ENCODE measurements at places on chromosomes 16 and 17.

DNA sequence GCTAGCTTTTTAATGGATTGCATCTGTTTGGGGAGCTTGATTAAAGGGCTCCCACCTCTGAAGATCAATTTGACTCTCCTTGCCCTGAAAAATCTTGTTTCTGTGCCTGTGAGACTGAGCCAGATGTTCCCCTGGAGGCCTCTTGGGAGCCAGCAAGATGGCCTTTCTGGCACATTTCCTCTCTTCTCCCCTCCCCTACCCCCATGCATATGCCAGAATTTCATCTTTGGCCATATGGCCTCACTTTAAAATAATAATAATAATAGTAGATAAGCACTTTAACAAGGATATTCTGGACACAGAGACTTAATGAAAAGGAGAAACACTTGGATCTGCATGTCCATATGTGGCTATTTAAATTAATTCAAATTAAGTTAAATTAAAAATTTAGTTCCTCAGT, 144.1 kb upstream of the CES5A start:
- DNase-seq = no peak

DNA sequence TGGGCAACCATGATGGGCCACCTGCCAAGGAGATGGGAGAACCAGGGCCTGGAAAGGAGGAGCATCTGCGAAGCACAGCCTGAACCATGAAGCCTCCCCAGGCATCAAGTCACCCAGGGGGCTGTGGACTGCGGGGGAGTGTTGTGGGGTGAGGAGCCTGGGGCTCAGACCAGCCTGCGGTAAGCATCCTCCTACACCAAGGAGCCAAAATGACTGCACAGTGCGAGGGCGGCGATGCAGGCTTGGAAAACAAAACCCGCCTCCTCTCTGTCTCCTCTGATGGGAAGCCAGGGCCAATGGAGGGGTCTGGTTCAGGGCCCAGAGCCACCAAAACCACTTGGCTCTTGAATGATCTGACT, 18.1 kb upstream of the MAF start:
- no peak for DNase-seq

DNA sequence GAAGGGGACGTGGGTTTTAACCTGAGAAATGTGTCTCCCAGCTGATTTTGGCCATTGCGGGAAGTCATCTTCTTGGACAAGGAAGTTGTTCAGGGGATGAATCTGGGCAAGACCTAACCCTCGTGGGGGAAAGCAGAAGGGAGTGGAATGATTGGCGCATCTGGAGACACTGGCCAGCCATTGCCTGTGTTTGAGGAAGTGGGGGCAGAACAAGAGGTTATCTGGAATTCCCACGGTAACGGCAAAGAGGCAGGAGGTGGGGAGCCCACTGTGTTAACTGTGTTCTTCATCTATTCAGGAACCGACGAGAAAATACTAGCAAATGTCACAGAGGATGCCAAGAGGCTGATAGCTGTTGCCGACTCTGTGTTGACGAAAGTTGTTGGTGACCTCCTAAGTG, 66.9 kb downstream of the RNF213 start:
- no peak for DNase-seq

DNA sequence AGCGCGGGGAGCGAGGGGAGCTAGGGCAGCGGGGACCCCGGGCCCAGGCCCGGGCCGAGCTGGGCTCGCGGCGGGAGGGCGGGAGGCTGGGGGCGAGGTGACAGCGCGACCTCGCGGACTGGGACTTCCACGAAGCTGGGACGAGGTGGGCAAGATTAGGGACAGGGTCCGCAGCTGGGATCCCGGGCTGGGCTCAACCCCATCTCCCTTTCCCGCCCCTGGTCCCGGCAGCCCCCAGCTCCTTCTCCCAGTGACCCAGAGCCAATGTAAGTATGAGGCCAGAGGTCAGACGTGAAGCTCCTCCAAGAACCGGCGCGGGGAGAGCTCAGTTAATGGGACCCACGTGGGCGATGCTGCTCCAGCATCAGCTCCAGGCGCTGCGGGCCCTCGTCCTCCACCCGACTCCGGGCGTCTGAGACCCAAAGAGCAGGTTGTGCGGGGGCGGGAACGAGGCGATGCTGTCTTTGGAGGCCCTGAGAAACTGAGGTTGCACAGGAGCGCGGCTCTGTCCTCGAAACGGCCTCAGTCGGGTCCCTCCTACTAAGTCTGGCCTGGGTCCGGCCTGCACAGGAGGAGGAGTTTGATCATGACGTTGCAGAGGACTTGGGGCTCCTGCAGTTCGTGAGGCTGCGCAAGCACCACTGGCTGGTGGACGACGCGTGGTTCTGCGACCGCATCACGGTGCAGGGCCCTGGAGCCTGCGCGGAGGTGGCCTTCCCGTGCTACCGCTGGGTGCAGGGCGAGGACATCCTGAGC, 585 bp downstream of the ALOX12 start:
- DNase-seq = no peak

DNA sequence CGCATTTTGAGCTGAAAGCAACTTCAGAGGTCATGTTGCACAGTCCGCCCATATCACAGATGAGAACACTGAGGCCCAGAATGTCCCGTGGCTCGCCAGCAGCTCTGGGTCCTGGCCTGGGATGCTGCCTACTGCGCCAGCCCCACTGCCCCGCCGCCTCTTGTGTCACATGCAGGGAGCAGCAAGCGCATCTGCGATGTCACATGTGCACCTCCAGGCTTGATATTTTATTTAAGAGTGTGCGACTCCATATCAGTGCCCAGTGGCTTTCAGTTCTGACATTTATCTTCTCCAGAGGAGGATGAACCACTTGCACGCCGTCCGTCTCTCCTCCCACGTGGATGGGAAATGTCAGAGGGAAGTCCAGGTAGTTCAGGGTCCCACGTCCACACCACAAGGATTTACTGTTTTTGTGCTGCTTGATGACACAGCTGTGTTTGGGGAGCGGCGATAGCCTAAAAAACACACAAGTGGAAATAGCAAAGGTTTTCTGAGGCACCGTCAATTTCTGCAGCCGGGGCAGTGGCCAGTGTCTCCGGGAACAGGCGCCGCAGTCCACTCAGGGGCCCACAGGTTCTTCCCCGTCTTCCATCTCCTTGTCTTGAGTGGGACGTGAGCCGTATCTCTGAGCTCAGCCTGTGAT, 7.0 kb upstream of the RBFOX3 start:
- DNase-seq = no peak

DNA sequence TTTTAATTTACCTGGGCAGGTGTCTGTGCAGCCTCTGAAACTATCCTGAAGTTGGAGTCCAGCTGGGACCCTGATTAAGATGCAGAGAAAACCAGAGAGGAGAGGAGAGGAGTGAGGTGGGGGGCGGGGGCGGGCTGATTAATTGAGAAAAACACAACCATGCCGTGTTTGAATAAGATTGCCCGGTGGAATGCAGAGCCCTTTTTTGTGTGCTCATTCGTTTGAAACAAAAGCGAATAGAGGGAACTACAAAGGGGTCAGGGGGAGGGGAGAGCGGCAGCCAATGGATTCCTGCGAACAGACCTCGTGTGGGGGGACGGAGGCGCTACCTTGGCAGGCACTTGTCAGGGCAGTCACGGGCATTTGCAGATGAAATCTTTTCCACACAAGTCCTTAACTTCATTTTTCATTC, 355.8 kb downstream of the SOX9 start:
- DNase-seq = no peak

- DNase-seq = no peak
Observed at GRCh38 chr17:2075336-2076086, 20.6 kb downstream of the HIC1 start.

DNA sequence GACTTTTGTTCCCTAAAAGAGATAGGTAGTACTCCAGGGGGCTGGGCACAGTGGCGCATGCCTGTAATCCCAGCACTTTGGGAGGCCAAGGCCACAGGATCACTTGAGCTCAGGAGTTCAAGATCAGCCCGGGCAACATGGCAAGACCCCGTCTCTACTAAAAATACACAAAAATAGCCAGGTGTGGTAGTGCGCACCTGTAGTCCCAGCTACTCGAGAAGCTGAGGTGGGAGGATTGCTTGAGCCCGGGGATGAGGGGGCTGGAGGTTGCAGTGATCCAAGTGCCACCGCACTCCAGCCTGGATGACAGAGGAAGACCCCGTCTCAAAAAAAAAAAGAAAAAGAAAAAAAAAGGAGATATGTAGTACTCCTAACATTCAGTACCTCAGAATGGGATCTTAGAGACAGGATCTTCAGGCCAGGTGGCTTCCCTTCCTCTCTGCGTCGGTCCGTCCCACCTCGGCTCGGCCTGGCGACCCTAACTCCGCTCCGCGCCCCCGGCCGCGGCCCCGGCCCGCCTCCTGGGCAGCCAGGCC, 89.6 kb downstream of the CDC27 start:
- DNase-seq = no peak

DNA sequence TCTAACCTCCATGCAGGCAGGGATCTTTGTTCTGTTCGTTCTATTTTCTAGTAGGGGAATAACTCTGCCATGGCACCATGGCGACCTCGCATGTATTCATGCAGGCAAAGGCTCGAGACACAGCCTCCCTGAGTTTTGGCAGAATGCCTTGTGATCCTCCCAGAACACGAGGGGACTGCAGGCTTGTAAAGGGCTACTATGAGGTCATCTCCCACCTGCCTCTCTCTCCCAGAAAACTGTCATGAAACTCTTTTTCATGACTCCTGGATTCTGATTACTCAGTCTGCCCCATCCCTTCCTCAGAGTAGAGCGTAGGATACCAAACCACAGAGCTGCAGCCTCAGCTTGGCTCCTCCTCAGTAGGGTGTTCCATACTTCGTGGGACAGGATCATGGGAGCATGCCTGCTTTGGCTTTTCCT, 64.3 kb downstream of the IGF2BP1 start:
- DNase-seq = no peak

- no peak for DNase-seq
Observed at GRCh38 chr17:75941442-75941819, 589 bp upstream of the FBF1 start.

DNA sequence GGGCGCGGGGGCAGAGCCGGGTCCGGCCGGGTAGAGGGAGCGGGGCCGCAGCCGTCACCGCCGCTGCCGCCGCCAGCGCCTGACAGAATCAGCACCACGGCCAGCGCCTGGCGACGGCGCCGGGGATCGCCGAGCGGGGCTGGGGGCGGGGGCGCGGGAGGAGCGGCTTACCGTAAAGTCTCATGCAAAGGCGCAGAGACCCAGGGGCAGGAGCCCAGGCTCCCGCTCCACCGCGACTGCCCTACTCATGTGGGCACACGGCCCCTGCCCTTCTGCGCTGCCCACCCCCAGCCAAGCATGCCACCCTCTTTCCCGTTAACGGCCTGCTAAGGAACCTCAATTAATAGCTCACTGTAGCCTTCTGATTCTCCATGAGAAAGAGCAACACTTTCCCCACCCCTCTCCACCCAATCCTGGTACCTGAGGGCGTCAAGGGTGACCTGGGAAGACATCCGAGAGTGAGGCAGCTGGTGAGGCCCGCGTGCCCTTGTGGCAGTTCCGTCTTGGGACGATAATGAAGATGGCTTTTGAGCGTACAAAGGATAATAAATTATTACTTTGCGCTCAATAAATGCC, at the start of gene SEZ6:
TSS of gene SEZ6 (minus strand) at position 98 of the 576 bp plus-strand sequence. CDS start 164 bp downstream, outside the sequence.
- DNase-seq = peak; percentile 37

DNA sequence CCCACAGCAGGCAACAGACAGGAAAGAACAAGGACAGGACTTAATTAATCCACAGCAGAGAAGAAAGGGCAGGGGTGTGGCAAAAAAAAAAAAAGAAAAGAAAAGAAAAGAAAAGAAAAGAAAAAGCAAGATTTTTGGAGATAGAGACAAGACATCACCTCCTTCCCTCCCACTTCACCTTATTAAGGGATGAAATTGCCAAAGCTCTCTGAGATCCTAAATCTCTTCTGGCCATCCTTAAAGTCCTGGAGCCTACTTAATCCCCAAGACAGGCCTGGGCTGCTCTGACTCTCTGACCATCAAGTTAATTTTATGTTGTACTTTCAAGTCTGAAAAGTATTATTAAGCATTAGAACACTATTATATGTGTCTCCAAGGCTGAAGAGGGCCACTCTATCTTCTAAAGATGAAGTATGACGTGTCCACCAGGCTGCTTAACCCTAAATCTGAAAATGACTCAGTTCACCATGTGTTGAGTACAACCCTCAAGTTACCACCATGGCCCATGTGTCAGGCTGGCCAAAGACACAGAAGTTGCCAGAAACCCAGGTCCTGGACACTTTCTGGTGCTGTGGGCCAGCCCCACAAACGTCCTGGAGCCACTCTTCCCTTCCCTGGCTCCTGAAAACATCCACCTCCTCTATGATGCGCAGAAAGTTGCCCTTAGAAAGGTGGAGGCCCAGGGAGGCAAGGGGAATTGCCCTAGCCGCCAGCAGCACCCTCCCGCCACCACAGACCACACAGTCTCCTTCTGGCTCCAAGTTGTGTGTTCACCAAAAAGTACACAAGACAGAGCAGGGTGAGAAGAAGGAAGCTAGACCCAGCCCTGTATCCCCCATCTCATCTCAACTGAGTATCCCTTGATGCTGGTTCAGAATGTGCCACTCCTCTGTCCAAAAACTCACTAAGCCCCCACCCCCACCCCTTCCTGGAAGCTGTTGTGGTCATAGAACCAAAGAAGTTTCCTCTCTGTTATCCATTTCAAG, 2.7 kb downstream of the SOCS1 start:
- DNase-seq = peak; percentile 38

GRCh38 chr17:21394265-21394664, 18.1 kb downstream of the KCNJ12 start:
- DNase-seq = no peak

DNA sequence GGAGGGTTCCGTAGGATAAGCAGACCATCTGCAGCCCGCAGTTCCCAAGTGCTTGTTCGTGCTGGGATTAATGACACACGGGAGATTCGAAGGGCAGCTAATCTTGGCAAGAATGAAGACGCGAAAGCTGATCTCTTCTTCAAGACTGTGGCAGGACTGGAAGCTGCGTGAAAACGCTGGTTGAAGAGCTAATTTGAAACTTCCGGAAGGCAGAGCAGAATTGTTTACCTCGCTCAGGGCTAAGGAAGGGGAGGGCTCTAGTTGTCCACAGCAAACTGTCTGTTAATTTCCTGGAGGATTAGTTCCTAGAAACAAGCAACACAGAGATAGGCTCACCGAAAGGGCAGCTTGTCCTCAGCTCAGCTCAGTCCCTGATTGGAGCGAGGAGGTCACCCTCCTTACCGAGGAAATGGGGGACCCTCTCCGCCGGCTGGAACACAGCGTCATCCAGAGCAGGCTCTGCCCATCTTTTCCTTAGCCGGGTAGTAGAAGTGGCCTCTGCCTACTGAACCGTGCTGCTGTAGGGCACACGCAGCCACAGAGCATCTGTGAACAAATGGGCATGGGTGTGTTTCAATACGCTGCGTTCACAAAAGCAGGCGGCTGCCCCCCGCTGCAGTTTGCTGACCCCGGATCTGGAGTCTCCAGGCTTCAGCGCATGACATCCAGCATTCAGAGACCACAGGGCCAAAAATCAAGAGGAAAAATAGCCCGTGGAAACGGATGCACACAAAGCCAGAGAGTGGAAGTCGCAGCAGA, 16.7 kb upstream of the BAIAP2 start:
- no peak for DNase-seq
